ENCODE measurements at places on chromosomes 12 and 14.

DNA sequence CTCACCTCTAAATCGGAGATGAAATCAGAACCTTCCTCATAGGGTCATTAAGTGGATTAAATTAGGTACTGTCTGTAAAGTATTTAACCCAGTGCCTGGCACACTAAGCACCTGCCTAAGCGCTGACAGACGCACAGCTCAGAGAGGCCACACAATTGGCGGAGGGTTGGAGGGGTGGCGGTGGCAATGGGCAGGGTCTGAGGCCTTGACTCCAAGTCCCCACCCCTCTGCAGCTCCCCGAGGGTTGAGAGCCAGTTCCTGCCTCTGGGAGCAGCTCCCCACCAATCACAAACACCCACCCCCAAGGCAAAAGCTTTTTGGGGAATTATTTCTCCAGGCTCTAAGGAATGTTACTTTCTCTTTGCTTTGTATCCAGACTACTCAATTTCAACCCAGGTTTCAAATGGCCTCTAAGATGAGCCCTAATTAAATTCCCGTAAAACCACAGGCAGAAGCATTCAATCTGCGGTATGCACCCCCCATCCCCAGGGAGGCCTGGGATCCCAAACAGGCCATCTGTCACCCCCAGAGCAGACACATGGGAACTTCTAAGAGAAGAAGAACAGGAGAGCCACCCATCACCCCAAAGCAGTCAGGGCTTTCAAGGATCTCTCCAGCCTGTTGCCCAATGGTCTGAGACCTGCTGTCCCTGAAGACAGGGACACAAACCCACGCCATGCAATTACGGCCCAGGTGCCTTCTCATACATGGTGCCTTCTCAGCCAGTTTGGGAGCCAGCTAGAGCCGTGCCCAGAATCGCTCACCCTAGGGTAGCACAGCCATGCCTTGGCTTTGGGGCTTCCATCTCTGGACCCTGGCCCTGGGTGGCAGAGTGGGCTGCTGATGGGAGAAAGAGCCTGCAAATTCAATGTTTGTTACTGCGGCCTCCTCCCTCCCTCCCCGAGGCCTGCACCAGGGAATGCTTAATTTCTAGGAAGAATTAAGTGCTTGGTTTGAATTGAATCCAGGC, 66.1 kb downstream of the CHGA start:
- DNase-seq, result peak; percentile 61

- DNase-seq, result no peak
Observed at GRCh38 chr12:99232324-99232723, 415.2 kb upstream of the GARIN6 start.

DNA sequence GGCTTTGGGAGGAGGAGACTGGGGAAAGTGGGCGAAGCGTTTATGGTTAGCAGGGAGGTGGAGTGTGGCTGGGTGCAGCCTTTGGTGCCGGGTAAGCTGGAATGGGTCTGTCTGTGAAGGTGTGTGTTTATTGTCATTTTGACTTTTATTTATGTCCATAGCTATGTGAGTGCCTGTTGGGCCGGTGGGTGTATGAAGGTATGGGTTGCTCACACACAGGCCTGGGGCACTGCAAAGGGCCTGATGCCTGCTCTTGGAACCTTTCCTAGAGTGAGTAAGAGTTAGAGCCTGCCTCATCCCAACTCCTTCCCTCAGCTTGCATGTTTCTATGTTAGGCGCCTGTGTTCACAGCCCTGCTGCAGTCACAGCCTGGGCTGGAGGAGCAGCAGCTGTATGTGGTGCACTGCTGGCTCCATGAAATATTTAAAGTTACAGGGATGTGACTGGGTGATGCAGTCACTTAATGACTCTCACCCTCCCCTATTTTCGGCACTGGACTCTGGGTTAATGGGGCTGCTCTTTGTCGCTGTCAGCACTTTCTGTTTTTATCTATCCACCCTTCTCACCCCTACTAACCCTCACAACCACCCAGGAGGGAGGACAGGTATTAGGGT, 2.6 kb upstream of the PPP1R1A start:
- no peak for DNase-seq

GRCh38 chr14:102089621-102090343, 2.9 kb upstream of the HSP90AA1 start:
- no peak for DNase-seq

DNA sequence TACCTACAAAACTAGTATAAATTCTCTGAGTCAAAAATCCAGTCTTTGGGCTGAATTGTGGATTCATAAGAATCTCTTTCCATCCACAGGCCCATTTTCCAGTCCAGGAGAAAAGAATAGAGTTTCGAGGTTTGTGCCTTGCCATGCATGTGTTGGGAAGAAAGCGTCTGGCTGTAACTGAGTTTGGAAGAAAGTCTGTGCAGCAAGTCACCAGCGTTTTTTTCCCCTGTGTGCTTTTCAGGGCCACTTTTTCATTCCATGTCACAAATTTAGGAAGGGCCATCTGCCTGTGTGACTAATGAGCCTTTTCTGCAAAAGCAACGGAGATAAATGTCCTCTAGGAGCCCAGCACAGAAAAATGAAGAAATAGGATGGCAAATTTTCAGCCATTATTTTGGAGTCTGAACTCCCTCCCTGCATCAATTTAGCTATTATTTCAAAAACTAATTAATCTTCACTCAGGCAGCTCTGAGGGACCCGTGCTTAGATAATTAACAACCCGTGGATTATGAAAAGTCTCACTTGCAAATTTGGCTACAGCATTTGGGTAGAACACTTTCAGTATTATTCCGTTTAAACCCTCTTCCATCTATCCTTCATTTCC, 261.5 kb downstream of the SUDS3 start:
- DNase-seq, result no peak

DNA sequence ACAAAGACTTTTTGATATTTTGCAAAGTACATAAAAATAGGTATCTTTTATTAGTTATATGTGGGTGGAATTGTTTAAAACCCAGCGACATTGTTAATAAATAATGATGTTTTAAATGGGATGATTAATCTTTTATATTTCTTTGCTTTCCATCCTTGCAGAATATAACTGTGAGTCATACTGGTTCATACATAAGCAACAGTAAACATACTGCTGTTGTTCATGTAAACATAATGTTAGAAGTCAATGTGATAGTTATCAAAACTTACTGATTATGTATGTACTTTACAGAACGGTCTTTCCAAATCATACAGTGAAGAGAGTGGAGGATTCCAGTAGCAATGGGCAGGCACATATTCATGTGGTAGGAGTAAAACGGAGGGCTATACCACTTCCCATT, 119.8 kb downstream of the ARID2 start:
- DNase-seq, result no peak

DNA sequence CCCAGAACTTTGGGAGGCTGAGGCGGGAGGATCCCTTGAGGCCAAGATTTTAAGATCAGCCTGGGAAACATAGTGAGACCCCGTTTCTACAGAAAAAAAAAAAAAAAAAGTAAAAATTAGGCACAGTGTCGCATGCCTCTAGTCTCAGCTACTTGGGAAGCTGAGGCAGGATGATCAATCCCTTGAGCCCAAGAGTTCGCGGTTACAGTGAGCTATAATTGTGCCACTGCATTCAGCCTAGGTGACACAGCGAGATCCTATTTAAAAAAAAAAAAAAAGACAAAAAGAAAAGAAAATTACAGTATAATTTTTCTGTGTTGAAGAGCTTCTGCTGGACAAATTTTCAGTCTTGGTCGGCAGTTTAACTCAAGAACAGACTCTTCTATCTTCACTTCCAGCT, 133.9 kb upstream of the FGD4 start:
- DNase-seq, result no peak

DNA sequence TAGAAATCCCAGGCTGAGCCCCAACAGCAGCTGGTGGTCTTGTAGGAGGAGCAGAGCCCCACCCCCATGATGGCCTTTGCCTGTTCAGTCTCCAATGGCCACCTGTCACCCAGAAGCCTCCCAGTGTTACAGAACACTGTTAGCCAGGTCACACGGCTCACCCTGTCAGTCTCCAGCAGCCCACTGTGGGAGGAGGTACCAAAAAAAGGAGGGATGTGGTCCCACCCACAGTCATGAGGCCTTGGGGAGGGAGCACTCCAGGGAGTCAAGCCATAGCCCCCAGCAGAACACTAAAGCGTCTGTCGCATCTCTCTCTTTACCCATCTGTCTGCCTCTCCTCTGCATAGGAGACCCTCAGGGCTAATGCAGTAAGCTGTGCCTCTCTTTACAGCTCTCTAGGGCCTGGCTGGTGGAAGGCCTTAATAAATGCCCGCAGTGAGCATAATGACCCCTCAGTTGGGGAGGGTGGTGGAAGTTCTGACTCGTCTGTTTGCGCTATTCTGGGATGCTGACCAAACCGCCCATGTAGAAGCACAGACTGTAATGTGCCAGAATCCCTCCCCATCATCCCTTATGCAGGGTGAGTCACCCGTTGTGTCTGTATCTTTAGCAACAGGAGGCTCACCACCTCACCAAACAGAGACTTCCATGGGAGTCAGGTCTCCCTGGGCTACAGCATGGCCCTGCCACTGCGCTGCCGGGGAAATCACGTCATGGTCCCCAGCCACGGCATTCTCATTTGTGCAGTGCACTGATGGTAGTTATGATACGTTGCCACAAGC, 14.6 kb downstream of the C14orf132 start:
- peak; percentile 46 for DNase-seq

- peak; percentile 50 for DNase-seq
Observed at GRCh38 chr12:122499991-122500684, 594 bp downstream of the ZCCHC8 start.

- peak; percentile 30 for DNase-seq
Observed at GRCh38 chr12:121537814-121538698, 42.8 kb downstream of the KDM2B start.

- no peak for DNase-seq
Observed at GRCh38 chr12:41621291-41621690, 433.2 kb downstream of the PDZRN4 start.

DNA sequence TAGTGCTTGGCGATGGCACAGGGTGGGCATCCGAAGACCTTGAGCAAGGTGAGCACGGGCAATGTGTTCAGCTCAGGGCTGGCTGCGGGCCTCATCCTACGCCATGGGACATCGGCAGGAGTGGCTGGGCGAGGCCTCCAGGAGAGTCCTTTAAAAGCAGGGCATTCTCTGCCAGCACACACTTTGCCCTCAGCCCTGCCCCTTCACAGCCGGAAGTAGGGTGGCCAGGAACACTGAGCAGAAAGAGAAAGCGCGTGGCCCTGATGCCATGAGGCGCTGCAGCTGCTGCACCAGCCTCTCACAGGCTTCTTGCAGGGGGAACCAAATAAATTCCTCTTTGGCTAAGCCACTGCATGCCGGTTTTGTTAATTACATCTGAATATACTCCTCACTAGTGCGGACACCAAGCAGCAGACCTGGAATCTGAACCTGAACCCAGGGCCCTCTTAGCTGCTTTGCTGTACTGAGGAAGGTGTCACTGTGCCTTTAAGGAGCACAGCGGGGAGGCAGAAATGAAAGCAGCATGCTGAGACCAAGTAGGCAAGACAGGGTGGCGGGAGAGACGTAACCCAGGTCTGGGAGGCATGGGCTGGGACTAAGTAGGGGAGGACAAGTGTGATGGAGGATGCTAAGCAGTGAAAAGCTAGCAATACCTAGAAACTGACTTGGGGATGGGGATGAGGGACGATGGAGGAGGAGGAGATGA, 155.2 kb downstream of the TTC7B start:
- no peak for DNase-seq

DNA sequence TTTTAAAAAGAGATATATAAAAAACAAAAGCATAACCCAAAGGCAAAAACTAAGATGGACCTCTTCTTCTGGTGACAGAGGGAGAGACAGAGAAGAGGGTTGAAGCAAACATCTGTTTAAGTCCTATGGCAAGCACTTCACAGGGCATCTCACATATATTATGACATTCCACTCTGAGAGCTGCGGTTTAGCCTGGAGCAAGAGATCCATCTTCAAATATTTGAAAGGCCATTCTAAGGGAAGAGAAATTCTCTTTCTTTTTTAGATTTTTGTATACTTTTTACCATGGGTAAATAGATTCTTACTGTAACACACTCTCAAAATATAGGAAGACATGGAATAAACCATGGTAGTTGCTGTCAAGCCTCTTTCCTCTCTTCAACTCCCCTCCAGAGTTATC, 204.1 kb downstream of the GXYLT1 start:
- no peak for DNase-seq

GRCh38 chr12:1502379-1502720, 92.0 kb downstream of the FBXL14 start:
- no peak for DNase-seq

DNA sequence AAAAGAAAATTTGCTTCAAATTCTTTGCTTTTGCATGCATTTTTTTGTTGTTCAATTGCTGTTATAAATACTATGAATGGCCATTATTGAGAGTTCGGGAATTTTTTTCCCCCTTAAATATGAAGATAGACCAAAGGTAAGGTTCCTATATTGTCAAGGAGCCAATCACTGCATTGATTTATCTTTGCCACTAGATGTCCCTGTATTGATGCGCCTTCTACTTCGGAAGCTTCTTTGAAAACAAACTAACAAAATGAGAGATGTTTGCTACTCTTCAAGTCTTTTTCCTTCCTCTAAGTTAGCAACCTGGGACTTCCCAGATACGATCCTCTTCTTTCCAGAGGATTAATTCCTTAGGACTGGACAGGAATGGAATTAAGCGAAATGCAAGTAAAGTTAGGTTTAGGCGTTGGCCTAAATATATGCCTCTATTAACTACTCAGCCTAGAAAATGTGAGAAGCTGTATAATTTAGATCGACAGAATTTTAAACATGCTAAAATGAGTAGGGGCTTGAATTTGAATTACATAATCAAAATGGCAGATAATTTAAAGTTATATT, 318.1 kb downstream of the AEBP2 start:
- DNase-seq, result no peak

DNA sequence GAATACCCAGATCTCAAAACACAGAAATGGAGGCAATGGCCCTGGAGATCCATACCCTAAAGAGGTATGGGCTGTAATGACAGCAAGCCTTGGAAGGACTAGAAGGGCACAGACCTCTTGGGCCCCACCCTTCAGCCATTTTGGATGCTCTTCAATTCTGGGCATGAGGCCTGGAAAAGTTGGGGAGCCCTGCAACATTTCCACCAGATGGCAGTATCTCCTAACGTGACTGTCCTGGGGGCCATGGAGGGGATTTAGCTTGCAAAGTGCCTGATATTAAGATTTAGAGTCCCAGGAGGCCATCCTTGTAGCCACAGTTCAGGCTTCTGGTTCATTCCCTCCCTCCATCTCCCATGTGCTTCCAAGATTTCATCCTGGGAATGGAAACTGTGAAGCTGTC, 30.2 kb downstream of the KCNA5 start:
- DNase-seq, result no peak

DNA sequence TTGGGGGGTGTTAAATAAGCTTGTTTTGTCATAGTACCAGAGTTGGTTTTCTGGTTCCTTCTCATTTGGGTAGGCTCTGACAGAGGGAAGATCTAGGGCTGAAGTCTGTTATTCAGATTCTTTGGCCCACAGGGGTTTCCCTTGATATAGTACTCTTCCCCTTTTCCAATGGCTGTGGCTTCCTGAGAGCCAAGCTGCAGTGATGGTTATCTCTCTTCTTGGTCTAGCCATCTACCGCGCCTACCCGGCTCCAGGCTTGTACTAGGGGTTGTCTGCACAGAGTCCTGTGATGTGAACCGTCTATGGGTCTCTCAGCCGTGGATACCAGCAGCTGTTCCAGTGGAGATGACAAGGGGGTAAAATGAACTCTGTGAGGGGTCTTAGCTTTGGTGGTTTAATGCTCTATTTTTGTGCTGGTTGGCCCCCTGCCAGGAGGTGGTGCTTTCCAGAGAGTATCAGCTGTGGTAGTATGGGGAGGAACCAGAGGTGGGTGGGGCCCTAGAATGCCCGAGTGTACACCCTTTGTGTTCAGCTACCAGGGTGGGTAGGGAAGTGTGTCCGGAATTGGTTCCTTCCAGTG, 209.7 kb downstream of the GPHN start:
- peak; percentile 16 for DNase-seq

Data from BE2C (cell line).